Mesendoderm (in vitro differentiated cells): ENCODE measurements at places on chromosomes 7 and 10.

DNA sequence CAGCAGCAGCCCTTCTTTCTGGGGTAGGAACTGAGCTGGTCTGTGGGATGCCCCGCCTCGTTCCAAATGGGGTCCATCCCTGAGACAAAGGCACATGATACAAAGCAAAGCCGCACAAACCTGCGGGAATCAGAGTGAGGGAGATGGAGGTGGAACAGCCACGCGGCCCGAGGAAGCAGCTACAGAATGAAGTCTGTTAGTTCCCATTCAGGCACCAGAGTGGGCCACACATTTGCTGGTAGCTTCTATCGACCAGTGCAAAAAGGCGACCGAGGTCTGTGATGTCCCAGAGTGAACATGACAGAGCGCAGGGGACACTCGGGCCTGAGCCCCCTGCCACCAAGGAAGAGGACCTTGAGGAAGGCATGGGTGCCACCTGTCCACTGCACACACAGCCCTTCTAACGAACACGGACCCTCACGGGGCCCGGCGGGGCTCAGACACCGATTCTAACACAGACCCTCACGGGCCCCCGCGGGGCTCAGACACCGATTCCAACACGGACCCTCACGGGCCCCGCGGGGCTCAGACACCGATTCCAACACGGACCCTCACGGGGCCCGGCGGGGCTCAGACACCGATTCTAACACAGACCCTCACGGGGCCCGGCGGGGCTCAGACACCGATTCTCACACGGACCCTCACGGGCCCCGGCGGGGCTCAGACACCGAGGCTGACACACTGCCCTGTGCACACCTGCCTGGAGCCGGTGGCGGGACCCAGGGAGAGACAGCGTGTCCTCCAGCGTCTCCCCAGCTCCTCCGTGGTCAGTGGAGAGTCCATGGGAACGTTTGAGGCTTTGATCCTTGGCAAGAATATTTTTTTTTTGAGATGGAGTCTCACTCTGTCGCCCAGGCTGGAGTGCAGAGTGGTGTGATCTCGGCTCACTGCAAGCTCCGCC is 32.8 kb upstream of the FAM20C start:
- DNase-seq: no peak

GRCh38 chr7:15131661-15132060 is 229.1 kb upstream of the DGKB start:
- DNase-seq: peak; percentile 37

DNA sequence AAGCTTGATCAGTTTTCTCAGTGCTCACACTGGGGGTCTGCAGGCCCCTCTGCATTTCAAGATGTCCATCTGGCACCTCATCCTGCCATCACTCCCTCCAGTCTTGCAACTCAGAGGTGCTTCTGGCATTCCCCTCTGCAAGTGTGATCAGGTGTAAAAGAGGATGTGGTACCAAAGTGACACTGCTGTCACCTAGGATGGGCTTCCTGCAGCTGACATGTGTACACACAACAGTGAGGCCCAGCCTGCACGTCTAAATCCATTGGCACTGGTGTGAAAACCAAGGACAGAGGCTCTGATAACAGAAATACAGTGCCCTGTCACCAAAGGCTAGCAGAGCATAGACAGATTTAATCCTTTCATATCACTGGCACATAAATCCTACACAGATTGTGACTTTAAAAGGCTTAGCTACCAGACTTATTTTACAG is 162.5 kb upstream of the CELF2 start:
- no peak for DNase-seq

DNA sequence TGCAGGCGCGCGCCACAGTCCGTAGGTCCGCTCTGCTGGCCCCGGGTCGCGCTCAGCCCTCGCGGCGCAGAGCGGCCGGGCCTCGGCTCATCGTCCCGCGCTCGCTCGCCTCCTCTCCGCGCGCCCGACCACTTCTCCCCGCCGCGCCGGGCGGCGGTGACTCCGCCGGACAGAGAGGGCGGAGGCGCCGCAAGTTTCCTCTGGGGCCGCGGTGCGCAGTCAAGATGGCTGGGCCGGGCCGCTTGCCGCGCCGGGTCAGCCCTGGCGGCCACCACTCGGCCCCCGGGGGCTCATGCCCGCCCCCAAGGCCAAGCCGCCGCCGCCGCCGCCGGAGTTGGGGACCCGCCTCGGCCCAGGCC is 441 bp downstream of the FZD8 start:
- DNase-seq: no peak

GRCh38 chr10:20156511-20156910 is 340.3 kb downstream of the PLXDC2 start:
- DNase-seq: no peak
